Foreskin keratinocyte (primary cell): ENCODE measurements at places on chromosomes 6 and 20. TPM values are rescaled to one million over a fixed set of nuclear protein-coding genes. Genes with fewer than 3 reads are reported as not detected.

The EYS gene
- 0.07 and 0.14 TPM in 2 replicates for total RNA-seq

The RWDD2A gene
- 1.1 TPM in 2 replicates for total RNA-seq

The FOXF2 gene
- total RNA-seq = 0.11 and 0.14 TPM in 2 replicates

The RAB44 gene
- 0.03 TPM in 1 of 2 replicates, not detected in the other for total RNA-seq

DNA sequence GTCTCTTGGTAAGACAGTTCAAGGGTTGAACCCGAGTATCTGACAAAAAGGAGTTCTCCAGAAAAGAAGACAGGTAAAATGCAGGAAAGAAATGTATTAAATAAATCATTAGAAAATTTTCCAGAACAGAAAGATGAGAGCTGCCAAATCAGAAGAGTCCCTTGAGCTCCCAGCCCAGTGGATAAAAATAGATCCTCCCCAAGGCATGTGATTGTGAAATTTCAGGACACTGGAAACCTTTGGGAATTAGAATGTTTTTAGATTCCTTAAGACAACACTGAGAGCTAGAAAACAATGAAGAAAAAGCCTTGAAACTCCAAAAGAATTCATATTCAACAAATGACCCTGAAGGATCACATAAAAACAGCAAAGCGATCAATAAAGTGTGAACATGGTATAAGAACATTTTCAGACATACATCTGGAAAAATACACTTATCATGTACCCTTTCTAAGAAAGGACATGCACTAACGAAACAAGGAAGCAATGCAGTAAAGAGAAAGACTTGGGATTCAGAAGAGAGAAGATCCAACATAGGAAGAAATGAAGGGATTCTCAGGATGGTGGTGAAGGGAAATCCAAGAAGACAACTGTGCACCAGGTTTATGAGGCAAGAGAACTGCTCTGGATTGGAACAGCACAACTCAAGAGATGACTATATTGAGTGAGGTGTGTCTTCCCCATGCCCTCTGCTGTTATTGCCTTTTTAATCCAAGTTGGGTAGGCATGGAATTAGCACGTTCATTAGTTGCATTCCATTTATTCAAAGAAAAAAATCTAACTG is 390.4 kb downstream of the SYNE1 start:
- DNase-seq = no peak

DNA sequence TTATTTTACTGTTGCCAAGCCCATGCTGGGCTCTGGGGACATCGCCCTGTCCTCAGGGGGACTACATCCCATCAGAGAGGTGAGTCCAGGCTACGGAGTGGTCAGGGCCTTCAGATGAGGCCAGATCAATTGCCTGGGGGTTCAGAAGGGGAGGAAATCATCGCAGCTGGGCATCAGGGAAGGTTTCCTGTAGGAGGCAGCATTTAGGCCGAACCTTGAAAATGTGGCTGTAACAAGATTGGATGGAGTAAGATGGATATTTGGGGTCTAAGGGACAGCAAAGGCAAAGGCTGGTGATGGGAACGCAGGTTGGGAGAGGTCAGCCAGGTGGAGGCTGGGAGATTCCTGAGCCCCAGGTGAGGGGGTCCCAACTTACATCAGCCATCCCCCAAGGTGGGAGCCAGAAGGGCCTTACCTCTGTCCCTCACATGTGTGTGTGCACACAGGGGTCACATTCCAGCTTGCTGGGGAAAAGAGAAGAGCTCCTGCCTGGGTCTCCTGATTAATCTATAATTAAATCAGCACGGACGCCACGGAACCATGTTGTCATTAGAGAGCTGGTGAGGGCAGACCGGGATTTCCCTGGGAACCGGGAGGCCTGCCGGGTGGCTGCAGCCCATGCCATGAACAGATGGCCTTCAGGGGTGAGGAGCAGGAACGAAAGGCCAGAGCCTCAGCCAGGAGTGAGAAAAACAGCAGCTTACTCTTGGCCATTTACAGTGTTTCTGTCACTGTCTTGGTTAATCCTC is 30.5 kb upstream of the DLGAP4 start:
- no peak for DNase-seq

DNA sequence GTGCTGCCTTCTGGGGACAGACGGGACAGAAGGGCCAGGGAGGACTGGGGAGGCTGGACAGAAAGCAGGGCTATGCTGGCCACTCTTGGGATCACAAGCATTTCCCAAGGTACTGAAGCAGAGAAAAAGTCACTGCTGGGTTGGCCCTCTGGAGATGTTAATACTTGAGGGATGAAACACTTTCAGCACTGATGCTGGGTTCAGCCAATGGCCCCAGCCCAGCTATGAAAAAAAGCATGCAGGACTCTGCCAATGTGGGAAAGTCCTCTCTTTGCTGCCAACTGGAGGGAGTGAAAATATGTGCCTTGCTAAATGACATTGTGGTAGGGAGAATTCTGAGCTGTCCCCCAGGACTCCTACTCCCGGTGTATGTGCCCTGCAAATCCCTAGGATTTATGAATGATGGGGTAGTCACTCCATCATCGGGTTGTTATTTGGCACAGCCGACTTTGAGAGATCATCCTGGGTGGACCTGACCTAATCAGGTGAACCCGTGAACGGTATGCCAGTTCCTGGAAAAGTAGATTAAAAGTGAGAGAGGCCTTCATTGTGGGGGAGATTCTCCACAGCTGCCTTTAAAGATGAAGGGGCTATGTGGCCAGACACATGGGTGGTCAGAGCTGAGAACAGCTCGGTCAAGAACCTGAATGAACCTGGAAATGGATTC is 119.9 kb upstream of the TRAF3IP2 start:
- DNase-seq = no peak

GRCh38 chr6:170345662-170346061 is 39.1 kb downstream of the FAM120B start:
- DNase-seq = no peak

DNA sequence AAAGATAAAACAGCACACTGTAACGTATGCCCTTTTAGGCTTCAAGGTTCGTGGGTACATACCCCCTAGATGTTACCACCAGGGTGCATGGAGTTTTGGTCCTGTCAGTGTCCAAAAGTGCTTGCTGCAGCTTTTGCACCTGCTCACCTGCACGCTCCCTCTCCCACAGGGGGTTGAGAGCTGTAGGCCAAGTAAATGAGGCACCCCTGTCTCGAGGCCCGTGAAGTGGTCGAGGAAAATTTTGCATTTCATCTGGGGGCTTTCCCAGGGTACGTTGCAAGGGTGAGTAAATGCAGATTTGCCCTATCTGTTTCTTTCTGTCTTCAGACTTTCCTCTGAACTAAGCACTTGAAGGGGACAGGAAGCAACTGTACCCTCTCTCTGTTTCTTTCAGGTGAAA is 136.0 kb downstream of the THBS2 start:
- DNase-seq = no peak

- DNase-seq = peak; percentile 61
Measured at GRCh38 chr20:6685181-6685582, 82.3 kb upstream of the BMP2 start.

- DNase-seq = no peak
Measured at GRCh38 chr6:124995645-124996325, 33.5 kb downstream of the RNF217 start.

GRCh38 chr6:107030151-107030550 is 2.2 kb downstream of the MTRES1 start:
- no peak for DNase-seq

GRCh38 chr20:39893003-39893685 is 795.9 kb downstream of the MAFB start:
- DNase-seq = peak; percentile 92

GRCh38 chr6:106511288-106512047 is 117.8 kb downstream of the RTN4IP1 start:
- DNase-seq = no peak

DNA sequence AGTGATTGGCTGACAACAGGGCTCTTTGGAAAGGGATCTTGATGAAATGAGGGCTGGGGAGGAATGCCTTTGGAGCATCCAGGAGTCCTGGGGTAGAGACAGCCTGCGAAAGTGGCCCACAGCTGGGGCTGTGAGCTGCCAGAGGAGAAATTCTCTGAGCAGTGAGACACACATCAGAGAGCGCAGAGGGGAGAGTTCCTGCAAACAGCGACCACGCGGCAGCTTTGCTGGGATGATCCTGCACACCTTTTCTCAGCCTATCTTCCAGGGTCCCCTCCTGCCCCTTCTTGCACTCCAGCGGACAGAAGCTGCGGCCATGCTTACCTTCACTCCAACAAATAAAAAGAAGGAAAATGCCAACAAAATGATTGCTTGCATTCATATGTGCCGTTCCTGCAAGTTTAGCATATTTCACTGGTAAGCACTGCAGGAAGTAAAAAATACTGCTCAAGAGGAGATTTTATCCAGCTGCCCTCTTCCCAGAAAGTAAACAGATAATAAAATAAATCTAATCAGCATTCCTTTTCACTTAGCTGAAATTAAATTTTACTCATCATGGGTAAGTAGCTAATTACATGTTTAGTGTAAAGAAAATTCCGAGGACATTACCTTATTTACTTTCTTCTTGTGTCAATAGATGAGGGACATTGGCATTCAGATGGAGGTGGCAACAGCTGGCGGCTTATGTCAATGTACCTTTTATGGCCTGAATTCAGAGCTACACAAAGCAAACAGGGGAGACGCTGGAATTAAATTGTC is 339.9 kb upstream of the ARID1B start:
- no peak for DNase-seq
